A549 treated with RU486 at 1 μM for 4 hours (cell line): ENCODE measurements at places on chromosomes 6 and 20. TPM values are rescaled to one million over a fixed set of nuclear protein-coding genes. Genes with fewer than 3 reads are reported as not detected.

COL11A2 gene
- 0.37 to 1.3 TPM (median 0.90 TPM) in 5 replicates for total RNA-seq

MAP3K5 gene
- total RNA-seq = 2.0 to 3.1 TPM (median 2.8 TPM) in 5 replicates

SLC17A2 gene
- not detected in 5 replicates for total RNA-seq

HAO1 gene
- not detected in 5 replicates for total RNA-seq

RHAG gene
- total RNA-seq = 0.09 to 0.10 TPM in 2 of 5 replicates, not detected in the others

RBBP8NL gene
- total RNA-seq = 0.07 to 0.29 TPM (median 0.16 TPM) in 5 replicates

MTRF1L gene
- 14.5 to 15.4 TPM (median 15.1 TPM) in 5 replicates for total RNA-seq

ZNF341 gene
- 2.7 to 4.2 TPM (median 4.0 TPM) in 5 replicates for total RNA-seq

OR2J3 gene
- not detected in 5 replicates for total RNA-seq

FABP7 gene
- not detected in 5 replicates for total RNA-seq

MTO1 gene
- 9.8 to 12.1 TPM (median 10.8 TPM) in 5 replicates for total RNA-seq

PLN gene
- total RNA-seq = not detected in 5 replicates

PRR3 gene
- total RNA-seq = 15.1 to 17.6 TPM (median 16.6 TPM) in 5 replicates

SLC35F1 gene
- total RNA-seq = 0.02 TPM in 1 of 5 replicates, not detected in the others

B3GAT2 gene
- 0.01 to 0.04 TPM (median 0.02 TPM) in 4 of 5 replicates, not detected in the other for total RNA-seq

SCUBE3 gene
- total RNA-seq = 0.03 to 0.06 TPM (median 0.05 TPM) in 5 replicates

MEI4 gene
- total RNA-seq = not detected in 5 replicates

HLA-DQB2 gene
- not detected in 5 replicates for total RNA-seq

RRP36 gene
- total RNA-seq = 67.5 to 87.2 TPM (median 72.5 TPM) in 5 replicates

C6orf163 gene
- 0.22 to 0.36 TPM in 2 of 5 replicates, not detected in the others for total RNA-seq

MYLK4 gene
- 0.07 to 0.16 TPM (median 0.13 TPM) in 5 replicates for total RNA-seq

DNAH8 gene
- not detected in 5 replicates for total RNA-seq

ARMH2 gene
- not detected in 5 replicates for total RNA-seq

SLC17A4 gene
- total RNA-seq = not detected in 5 replicates

RSPH9 gene
- 0.13 to 0.30 TPM (median 0.16 TPM) in 5 replicates for total RNA-seq

AVP gene
- not detected in 5 replicates for total RNA-seq

LY6G6C gene
- total RNA-seq = 0.20 TPM in 1 of 5 replicates, not detected in the others

SLC22A1 gene
- 1.6 to 2.5 TPM (median 1.7 TPM) in 5 replicates for total RNA-seq
